ENCODE measurements at places on chromosomes 7 and 10.

GRCh38 chr10:88131511-88132139 is 268.2 kb downstream of the PTEN start:
- no peak for DNase-seq

DNA sequence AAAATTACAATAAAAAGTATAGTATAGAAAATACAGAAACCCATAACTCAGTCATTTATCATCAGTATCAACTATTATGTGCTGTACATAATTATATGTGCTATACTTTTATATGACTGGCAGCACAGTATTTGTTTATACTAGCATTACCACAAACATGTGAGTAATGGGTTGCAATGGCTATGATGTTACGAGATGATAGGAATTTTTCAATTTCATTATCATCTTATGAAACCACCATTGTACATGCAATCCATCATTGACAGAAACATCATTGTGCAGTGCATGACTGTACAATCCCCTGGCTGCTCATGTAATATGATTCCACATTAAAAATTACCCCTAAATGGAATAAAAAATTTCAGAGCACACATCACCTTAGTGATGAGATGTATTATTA is 55.7 kb upstream of the TMEM229A start:
- DNase-seq = no peak

GRCh38 chr7:155360495-155361345 is 63.0 kb downstream of the INSIG1 start:
- DNase-seq = no peak

- no peak for DNase-seq
Observed at GRCh38 chr10:123560301-123561140, 105.6 kb upstream of the GPR26 start.

GRCh38 chr7:90708841-90709317 is 112.8 kb downstream of the CDK14 start:
- no peak for DNase-seq

GRCh38 chr7:36526863-36527548 is 137.3 kb downstream of the ANLN start:
- no peak for DNase-seq

GRCh38 chr10:22630234-22631174 is 83.9 kb downstream of the PIP4K2A start:
- DNase-seq = no peak

- no peak for DNase-seq
Observed at GRCh38 chr10:67775279-67775678, 62.7 kb downstream of the DNAJC12 start.

DNA sequence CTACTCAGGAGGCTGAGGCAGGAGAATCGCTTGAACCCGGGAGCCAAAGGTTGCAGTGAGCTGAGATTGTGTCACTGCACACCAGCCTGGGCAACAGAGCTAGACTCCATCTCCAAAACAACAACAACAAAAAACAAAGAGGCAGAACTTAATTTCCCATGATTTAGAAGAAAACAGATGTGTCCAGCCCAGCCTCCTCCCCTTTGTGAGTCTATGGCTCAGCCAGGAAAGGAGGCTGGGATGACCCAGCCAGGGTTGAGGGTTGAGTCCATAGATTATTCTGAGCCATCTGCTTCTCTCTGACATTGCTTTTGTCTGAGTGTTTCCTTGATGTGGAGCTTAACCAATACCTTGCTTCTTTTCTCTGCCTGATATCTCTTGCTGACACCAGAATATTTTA is 994.1 kb downstream of the TYW1 start:
- no peak for DNase-seq

DNA sequence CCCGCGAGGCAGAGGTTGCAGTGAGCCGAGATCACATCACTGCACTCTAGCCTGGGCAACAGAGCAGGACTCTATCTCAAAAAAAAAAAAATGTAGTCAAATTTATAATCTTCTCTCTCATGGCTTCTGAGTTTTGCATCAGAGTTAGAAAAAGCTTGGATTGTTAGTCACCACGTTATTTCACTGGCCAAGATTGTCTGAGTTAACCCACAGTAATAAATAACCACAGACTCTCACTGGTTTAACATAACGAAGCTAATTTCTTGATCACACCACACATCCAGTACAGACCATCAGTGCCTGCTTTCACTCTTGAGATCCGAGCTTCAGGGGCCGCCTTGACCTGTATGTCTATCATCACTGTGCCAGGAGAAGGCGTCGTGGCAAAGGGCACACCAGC is 116.8 kb upstream of the JCAD start:
- DNase-seq = no peak

DNA sequence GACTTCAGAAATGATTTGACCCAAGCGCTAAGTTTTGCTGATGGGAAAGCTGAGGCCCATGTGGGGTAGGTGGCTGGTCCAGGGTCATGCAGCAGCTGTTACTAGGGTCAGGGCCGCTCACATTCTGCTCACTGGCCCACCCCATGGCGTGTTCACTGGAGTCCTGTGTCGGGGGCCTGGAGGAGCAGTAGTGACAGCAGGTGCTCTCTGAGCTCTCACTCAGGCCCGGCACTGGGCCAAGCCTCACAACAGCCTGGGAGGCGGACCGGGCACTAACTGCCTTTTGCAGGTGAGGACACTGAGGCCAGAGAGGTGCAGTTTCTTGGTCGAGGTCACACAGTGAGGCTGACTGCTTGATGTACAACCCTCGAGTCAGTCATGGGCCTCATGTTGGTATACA is 82.7 kb downstream of the GLRX3 start:
- no peak for DNase-seq

DNA sequence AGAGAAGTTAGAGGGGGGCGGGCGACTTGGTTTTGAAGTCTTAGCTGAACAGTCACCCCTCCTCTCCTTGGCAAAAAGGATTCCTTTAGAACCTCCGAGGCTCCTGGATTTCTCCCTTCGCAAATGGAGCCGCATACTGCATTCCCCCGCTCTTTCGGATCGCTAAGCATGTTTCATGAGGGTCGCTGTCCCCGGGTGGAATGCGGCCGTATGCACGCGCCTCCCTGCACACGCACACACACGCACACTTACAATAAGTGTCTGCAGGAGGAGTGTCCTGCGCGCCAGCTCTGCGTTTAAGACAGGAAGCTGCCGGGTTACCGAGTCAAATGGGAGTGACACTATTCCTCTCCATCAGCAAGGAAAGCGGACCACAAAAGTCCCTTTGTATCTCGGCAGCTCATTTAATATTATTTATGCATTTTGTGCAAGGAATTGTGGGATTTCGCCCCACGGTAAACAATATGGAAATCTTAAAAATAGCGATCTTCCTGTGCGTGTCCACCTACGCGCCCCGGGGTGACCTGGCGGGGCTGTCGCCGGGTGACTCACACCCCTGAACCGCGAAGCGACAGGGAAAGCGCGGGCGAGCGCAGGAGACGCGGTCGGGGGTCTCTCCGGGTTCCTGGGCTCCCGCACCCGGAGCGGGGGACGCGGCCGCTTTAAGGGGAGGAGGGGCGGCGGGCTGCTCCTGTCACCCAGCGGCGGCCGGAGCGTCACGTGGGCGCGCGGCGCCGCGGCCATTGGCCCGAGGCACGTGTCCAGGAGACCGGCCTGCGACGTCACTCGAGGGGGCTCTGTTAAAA is 988 bp upstream of the EN2 start:
- DNase-seq = no peak

GRCh38 chr7:94350734-94351133 is 44.0 kb upstream of the COL1A2 start:
- DNase-seq = no peak

DNA sequence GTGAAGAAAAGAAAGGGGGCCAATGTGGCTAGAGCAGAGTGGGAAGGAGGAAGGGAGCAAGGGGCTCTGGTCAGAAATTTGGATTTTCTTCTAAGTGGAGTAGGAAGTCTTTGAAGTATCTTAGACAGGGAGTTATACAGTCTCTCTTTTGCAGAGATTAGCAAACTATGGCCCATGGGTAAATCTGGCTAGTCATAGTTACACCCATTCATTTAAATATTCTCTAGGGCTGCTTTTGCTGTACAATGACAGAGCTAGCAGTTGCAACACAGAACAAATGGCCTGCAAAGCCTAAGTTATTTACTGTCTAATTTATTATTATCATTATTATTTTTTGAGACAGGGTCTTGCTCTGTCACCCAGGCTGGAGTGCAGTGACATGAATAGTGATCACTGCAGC is 10.5 kb upstream of the LAMB4 start:
- DNase-seq = no peak

- DNase-seq = no peak
Observed at GRCh38 chr10:120184547-120185337, 272.3 kb upstream of the PLPP4 start.

DNA sequence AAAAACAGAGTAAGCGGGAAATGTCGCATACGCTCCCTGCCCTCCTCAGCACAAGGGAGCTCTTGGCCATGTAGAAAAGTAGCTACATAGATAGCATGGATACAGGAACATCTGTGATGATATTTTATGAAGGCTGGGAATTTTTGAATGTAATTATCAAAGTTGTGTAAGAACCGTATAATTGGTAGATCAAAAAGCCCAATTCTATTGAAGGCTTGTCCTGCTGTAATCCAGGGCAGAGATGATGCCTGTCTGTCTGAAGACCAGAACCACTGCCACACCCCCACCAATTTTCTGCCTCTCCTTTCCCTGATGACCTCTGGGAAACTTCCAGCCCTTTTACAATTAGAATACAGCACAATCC is 51.4 kb downstream of the ZRANB1 start:
- no peak for DNase-seq

GRCh38 chr10:133298466-133298865 is 10.2 kb downstream of the TUBGCP2 start:
- no peak for DNase-seq

DNA sequence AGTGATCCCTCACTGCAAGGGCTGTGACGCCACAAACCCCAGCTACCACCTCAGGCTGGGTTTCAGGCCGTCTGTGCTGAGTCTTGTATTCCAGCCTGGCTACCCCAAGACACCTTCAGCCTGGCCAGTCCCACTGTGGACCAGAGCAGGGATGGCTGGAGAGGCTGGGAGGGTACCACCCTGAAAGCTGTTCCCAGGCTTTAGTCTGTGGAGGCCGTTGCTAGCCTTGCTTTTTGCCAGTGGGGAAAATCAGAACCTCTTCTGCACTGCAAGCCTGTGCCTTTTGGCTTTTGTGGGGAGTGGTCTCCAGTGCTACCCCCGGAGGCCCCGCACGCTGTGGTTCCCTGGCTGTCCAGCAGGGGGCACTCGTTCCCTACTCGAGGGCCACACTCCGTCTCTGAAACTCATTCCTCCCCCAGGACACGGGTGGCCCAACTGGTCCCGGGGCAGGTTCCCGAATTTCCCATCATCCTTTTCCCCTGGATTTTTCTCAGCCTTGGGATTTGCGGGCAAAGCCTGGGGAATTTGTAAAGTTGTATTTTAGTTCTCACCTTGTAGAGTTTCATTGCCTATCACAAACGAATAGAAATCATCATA is 128.4 kb upstream of the BTBD16 start:
- no peak for DNase-seq

DNA sequence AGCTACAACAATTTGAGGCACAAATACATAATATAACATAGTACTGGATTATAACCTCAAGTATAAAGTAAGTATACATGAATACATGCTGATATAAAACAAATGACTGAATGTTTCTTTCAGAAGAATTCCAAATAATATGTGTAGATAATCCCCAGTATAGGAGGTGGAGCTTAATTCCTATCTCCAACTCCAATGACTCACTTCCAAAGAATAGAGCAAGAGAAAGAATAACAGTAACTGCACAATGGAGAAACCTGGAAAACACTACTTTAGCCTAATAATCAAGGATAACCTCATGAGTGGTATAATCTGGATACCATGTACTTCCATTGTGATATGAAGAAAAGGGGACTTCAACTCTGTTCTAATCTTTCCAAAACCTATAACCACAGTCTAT is 13.7 kb upstream of the SEMA3C start:
- DNase-seq = no peak
